WERI-Rb-1 (cell line): ENCODE measurements at places on chromosomes 13 and 19.

DNA sequence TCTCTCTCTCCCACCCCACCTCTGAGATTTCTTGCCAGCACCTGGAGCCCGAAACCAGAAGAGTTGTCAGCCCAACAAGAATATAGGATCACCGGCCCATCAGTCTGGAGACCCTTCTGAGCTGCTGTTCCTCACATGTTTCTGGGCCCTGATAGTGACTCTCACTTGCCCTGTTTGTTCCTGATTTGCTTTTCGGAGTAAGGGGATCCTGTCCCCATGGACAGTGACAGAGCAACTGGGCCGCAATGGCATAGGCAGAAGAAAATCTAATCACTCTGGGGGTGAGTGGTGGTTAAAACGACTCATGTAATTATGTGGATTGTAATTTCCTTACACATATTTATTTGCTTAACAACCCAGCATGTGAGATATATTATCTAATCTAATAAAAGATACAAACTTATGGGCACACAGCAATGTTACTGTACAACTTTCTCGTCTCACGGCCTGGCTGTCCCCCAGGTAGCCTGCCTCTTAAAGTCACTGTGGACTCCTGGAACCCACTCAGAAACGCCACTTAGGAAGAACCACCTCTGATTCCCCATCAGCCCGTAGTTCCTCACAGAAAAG is 663 bp upstream of the SMAD9 start:
- no peak for DNase-seq

GRCh38 chr19:12985049-12985776 is 10.1 kb upstream of the NFIX start:
- DNase-seq = peak; percentile 31

GRCh38 chr19:50500060-50500752 is 10.8 kb downstream of the JOSD2 start:
- peak; percentile 91 for DNase-seq

DNA sequence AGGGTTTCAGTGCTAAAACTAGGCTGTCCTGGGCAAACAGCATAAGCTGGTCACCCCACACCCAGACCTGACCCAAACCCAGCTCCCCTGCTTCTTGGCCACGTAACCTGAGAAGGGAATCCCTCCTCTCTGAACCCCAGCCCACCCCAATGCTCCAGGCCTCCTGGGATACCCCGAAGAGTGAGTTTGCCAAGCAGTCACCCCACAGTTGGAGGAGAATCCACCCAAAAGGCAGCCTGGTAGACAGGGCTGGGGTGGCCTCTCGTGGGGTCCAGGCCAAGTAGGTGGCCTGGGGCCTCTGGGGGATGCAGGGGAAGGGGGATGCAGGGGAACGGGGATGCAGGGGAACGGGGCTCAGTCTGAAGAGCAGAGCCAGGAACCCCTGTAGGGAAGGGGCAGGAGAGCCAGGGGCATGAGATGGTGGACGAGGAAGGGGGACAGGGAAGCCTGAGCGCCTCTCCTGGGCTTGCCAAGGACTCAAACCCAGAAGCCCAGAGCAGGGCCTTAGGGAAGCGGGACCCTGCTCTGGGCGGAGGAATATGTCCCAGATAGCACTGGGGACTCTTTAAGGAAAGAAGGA is 2.8 kb downstream of the PPP1R12C start:
- no peak for DNase-seq

- DNase-seq = no peak
Observed at GRCh38 chr19:11205939-11206570, 8.7 kb upstream of the KANK2 start.

- DNase-seq = no peak
Observed at GRCh38 chr13:54029226-54029625, 1000.6 kb downstream of the OLFM4 start.

- DNase-seq = no peak
Observed at GRCh38 chr13:41611385-41611784, 154.0 kb downstream of the RGCC start.

DNA sequence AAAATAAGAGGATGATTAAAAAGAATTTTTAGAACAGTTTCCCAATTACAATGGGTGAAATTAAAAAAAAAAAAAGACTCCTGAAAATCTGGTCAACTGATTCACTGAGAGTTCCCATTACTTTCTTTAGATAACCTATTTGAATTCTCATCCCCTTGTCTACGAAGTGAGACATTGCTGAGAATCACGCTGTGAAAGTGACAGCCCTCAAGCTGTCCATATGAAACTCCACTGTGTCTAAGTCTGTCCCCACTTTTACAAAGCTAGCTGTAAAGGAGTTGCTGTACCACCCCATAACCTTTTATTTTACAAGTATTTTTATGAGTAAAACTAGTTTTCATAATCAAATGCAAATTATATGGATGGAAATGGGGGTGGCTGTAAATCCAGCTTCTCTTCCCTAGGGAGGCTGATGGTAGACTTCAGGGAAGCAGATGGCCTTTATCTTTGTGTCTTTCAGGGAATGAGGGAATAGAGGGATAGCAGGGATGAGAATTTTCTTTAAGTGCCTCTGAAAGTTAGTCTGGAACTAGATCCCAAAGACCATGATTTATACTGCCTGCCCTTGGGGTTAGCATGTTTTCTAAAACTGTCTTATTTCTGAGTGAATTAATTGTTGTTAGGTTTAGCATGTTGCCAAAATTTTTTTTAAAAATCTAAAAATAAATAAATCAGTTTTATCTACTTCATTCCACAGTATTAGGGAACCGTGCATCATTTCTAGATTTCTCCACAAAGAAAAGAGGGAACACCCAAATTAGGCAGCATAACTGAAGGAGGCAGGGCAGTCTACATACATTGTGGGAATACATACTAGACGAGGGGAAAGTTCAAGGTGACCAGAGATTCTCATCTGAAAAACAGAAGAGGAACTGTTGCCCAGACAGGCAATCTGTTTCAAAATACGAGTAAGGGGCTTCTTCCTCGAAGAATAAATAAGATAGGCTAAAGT is 1219.1 kb downstream of the UQCRFS1 start:
- no peak for DNase-seq

DNA sequence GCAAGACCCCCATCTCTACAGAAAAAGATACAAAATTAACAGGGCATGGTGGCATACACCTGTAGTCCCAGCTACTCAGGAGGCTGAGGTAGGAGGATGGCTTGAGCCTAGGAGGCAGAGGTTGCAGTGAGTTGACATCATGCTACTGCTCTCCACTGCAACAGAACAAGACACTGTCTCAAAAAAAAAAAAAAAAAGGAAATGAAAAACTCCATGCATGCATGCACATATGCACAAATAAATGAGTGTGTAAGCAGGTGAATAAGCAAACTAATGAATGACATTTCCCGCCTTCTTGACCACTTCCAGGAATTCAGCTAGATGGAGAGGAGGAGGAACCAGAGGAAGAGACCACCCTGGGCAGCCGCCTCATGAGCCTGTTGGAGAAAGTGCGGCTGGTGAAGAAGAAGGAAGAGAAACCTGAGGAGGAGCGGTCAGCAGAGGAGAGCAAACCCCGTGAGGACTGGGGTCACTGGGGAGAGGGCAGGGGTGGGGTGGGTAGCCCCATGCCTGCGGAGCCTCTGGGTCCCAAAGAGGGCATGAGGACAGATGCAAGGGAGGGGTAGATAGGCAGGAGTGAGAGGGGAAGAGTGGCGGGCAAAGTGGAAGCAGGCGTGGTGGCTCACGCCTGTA is 58.8 kb downstream of the RYR1 start:
- no peak for DNase-seq

DNA sequence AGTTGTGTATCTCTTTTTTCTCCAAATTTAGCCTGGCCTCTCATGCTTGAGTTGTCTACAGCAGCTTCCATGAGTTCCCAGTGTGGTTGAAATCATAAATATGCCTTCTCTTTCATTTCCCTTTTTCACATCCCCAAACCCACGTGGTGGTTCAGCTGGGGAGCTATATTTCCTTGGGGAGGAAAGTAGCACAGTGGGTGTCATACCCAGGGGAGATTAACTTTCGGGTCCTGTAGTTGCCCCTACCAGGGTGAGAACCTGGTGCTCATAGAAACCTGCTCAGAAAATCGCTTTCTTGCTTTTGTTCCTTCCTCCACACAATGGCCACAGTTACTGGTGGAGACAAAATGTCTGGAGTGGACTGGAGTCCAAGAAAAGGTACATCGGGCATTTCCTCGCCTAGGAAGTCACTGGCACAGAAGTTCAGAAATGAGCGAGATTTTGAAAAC is 7.0 kb upstream of the LILRA4 start:
- DNase-seq = no peak

DNA sequence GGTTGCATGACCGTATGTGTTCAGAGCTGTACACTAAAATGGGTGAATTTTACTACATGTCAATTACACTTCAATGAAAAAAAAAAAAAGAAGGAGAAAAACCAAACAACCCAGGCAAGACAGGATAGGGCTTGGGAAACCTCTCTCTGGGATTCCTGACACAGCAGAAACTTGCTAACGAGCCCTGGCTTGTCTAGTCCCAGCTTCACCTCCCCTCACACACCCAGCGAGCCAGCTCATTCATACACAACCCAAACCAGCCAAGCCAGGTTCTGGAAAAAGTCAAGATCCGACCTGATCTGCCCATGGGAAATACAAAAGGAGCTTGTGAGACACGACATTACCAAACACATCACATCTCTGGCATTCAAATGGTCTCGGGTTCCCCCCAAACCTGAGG is 3.7 kb upstream of the TECR start:
- no peak for DNase-seq

DNA sequence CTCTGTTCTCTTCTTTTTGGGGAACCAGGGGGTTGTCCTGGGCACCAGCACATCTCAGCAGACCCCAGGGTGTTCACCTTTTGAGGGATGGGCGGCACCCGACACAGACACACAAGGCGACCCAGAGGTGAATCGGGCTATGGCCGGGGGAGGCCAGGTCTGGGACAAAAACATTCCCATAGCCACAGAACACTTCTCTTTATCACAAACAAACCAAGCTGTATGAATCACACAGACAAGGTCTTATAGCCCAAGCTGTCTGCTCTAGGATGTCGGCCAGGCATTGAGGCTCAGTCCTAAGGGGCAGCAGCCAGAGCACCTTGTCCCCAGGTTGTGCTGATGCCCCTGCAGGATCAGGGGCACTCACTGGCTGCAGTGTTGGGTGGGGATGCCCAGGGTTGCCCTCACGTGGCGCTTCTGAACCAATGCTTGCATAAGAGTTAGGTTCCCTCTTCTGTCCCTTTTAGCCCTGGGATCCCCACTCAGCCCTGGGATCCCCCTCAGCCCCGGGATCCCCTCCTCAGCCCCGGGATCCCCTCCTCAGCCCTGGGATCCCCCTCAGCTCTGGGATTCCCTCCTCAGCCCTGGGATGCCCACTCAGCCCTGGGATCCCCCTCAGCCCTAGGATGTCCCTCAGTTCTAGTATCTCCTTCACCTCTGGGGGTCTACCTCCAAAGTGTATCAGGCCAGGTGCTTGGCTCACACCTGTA is 26.9 kb downstream of the MAU2 start:
- no peak for DNase-seq

GRCh38 chr19:40219721-40220276 is 1.6 kb upstream of the TTC9B start:
- no peak for DNase-seq

GRCh38 chr13:49580980-49581680 is 4.2 kb downstream of the RCBTB1 start:
- DNase-seq = peak; percentile 51

DNA sequence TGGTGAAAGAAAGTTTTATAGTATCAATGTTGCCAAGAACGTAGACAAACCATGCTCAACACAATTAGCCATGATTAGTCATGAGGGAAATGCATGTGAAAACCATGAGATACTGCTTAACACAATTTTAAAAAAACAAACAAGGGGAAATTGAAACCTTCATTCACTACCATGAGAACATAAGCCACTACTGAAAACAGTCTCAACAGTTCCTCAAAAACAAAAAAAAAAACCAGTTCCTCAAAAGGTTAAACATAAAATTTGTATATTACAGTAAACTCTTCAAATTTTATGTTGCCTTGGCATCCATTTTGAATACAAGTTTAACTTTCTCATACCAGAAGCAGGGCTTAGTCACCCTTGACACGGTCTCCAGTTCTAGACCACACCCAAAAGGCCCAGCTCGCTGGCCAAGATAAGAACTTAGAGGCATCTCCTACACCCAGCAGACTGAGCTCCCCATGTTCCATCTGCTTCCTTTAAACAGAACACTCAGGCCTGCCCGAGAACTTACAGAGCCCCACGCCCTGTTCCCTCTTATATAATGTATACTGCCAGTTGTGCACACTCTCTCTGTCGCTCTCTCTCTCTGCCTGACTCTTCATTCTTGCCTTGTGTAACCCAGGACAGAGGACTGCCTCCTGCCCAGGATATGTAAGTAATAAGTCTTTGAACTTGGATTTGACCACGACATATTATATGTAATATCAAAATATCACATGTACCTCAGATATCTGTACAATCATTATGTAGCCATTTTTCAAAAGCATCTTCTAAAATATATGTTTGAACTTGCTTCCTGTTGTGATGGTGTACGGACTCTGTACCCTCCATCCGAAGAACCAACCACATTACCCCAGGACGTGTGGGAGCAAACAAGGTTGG is 67.4 kb downstream of the STK24 start:
- no peak for DNase-seq

GRCh38 chr13:110600261-110600819 is 15.0 kb upstream of the NAXD start:
- peak; percentile 78 for DNase-seq

GRCh38 chr13:57437587-57437986 is 194.0 kb upstream of the PCDH17 start:
- no peak for DNase-seq

DNA sequence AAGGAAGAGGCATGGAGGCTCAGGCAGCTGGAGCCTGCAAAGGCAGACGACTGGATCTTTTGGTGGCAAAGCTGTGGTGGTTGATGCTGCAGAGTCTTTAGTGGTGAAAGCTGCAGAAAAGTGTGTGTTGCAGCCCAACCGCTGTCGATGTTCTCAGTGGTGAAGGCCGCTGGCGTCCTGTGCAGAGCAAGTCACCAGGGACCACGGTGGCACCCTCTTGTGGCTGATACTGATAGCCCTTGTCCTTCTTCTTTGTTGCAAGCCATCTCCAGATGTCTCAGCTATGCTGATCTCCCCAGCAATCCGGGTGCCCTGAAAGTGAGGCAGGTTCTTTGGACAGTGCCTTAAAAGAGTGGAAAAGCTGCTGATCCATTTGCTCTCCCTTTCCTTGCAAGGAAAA is 610.9 kb upstream of the PCDH9 start:
- DNase-seq = no peak

- DNase-seq = peak; percentile 59
Observed at GRCh38 chr19:42178791-42179674, 38.4 kb downstream of the DEDD2 start.

- no peak for DNase-seq
Observed at GRCh38 chr19:44943801-44944249, 1.8 kb downstream of the APOC4 start.

DNA sequence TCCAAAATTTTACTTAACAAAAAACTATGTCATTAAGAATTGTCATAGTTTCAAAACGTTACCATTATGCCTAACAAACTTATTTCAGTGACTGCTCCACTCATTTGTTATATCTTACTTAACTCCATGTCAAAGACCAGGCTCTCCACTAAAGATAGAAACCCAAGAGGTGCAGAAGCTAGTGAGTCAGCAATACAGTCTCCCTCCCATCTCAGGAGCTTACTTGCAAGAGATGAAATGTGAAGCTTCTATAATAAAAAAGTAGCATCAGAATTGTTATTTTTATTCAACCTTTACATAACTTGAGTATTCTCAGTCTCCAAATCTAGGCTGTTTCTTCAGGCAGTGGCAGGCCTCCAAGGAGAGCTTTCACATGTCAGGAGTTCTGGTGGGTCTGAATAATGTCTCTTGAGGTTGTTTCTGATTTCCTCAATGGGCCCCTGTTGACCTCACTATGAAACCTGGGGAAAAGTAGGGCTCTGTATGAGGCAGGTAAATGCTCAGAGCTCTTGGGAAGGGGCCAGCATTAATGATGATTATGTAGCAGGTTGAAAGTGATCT is 242.0 kb downstream of the NDFIP2 start:
- DNase-seq = no peak

- DNase-seq = no peak
Observed at GRCh38 chr19:7346488-7346971, 2.2 kb upstream of the ARHGEF18 start.
